ENCODE measurements at places on chromosomes 13 and 19. TPM values are rescaled to one million over a fixed set of nuclear protein-coding genes. Genes with fewer than 3 reads are reported as not detected.

DNA sequence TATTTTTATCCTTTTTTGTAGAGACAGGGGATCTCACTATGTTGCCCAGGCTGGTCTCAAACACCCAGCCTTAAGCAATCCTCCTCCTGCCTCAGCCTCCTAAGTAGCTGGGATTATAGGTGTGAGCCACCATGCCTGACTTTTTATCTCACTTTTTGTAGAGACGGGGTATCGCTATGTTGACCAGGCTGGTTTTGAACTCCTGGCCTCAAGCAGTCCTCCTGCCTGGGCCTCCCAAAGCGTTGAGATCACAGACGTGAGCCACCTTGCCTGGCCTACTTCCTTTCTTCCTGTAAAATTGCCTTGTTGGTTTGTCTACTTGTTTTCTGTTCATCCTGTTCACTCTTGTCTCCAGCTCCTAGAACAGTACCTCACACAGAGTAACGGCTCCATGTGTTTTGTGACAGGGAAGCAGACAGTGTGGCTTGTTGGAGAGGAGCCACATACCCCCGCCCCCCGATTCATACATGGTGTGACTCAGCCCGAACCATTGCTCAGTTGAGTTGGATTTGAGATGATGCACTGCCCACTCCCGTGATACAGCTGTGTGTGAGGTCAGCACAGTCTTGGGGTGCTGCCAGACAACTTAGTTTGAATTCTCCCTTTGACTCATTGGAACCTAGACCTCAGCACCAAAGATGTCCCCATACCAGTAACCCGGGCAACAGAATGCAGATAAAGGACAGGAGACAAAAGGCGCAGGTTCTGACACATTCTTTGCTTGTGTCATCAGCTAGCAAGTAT, 34.2 kb downstream of the GPR42 start:
- DNase-seq = no peak

DNA sequence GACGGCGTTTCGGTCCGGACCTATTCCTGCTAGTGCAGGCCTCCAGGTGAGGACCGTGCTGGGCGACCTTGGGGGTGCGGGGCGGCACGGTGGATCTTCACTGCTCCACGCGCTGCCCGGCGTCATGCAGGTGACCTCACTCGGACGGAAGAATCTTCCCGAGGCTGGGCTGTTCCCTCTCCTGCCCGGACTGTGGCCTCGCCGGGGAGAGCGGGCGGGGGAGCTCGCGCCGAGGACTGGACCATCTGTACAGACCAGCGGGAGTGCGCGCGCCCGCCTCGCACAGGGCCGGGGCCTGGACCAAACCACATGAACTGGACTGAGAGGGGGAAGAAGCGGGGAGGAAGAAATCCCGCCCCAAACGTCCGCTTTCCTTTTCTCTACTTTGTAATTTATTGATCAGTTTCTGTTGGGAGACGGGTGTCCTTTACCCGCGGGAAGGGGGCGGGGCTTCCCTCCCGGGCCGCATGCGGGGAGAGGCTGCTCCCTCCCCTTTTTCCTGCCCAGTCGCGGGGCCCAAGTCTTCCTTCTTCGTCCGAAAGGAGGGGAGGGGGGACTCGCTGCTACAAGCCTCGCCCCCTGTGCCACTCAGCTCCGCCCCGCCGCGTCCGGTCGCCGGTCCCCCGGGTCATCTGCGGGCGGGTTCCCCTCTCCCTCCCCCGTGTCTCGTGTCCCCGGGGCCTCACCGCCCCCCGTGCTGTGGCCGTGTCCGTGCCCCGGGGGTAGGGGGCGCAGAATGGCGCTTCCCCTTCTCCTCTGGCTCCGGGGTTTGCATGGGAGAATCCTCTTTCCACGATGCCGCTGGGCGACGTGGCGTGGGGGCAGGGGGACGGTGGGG, 4.9 kb downstream of the HRC start:
- no peak for DNase-seq

- DNase-seq = no peak
Observed at GRCh38 chr19:16139752-16140151, 3.7 kb upstream of the HSH2D start.

DNA sequence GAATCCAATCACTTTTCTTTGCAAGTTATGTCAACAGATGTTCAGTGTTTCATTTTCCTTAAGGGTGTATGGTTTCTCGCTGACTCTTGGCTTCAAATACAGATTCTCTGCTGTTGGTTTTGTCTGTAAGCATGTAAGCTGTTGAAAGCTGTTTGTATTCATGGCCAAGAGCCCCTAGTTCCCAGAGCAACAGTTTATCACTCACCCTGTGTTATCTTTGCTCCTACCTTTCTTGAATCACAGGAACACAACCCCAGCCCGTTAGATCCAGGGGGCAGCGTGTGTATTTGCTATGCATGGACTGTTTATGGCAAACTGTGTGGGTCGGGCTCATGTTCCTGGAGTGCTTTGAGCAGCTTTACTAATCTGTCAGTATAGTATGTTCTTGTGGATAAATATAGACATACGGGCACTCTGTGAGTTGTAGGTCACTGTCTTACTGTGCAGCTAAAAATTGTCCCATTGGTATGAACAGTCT, 28.9 kb downstream of the FRY start:
- no peak for DNase-seq

- no peak for DNase-seq
Observed at GRCh38 chr19:34767951-34768350, 5.1 kb downstream of the ZNF599 start.

DNA sequence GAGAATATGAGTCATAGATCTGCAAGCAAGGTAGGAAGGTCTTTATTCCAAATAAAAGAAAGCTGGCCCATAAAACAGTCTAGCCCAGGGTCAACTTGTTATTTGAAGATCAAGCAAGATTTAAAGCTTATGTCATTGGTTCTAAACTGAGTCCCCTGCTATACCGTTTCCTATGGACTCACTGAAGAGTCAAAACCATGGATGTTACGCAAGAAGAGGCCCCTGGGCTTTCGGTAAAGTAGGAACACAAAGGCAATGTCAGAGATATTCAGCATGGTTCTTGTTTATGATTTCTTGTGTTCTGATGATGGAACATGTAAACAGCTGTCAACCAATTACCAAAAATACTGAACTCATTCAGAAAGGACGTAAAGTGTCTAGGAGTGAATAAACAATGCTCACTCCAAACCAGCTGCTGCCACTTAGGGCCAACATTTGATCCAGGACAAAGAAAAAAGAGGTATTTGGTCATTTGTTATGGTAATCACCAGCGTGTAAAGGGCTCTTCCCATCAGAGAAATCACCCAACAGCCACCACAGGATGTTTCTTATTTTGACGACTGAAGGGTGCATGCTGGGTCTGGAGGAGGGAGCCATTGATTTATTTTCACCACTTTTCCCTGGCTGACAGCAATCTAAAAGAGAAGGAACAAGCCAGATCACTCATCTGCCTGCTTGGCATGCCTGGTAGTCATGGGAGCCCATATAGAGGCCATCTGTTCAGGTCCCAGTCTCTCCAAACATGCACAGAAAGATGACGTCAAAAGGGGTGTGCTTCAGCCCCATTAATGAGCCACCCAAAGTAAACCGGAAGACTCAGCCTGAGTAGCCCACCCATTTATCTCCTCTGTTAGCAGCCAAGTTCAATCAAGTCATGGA, 68.3 kb downstream of the FGF14 start:
- no peak for DNase-seq

- DNase-seq = no peak
Observed at GRCh38 chr19:9474975-9475374, 23.4 kb downstream of the ZNF560 start.

- DNase-seq = no peak
Observed at GRCh38 chr13:110121422-110122083, 185.4 kb downstream of the COL4A1 start.

Gene UHRF1
- total RNA-seq = 81.5 TPM

Gene TPTE2
- not detected for total RNA-seq

Gene AP2A1
- 103 TPM for total RNA-seq

Gene VMAC
- total RNA-seq = 0.87 TPM

Gene KLK4
- not detected for total RNA-seq

Gene ZNF708
- total RNA-seq = 9.8 TPM

All from epithelial cell of proximal tubule (primary cell).